Spinal cord (tissue), 10 donors: ENCODE measurements at places on chromosomes 5 and 9. TPM values are rescaled to one million over a fixed set of nuclear protein-coding genes. Genes with fewer than 3 reads are reported as not detected.
A peak's percentile ranks its signal among the peaks of the same experiment; 100 is the strongest.

DNA sequence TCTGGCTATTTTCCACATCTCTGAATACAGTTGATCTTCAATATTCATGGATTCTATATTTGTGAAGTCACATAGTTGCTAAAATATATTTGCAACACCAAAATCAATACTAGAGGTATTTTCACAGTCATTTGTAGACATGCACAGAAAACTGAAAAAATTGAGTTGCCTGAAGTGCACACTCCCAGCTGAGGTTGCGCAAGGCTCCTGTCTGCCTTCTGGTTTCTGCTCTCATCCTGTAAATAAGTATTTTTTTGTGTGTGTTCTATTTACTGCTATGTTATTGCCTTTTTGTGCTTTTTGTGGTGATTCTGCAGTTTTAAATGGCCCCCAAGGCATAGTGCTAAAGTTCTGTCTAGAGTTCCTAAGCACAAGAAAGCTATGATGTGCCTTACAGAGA is 371.1 kb upstream of the GRAMD2B start:
- no peak for DNase-seq

The CYLC2 gene
- total RNA-seq: not detected

The PFN3 gene
- total RNA-seq: not detected

DNA sequence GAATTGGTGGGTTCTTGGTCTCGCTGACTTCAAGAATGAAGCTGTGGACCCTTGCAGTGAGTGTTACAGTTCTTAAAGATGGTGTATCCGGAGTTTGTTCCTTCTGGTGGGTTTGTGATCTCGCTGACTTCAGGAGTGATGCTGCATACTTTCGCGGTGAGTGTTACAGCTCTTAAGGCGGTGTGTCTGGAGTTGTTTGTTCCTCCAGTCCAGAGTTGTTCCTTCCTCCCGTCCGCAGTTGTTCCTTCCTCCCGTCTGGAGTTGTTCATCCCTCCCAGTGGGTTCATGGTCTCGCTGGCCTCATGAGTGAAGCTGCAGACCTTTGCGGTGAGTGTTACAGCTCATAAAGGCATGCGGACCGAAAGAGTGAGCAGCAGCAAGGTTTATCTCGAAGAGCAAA is 159.6 kb upstream of the ADAMTSL1 start:
- DNase-seq: no peak

The RASEF gene
- total RNA-seq: 3.3 TPM

GRCh38 chr9:104841601-104842141 is 77.7 kb downstream of the NIPSNAP3B start:
- DNase-seq: no peak

- peak; percentile 65 for DNase-seq
Measured at GRCh38 chr5:143402553-143403333, 743 bp downstream of the NR3C1 start.

DNA sequence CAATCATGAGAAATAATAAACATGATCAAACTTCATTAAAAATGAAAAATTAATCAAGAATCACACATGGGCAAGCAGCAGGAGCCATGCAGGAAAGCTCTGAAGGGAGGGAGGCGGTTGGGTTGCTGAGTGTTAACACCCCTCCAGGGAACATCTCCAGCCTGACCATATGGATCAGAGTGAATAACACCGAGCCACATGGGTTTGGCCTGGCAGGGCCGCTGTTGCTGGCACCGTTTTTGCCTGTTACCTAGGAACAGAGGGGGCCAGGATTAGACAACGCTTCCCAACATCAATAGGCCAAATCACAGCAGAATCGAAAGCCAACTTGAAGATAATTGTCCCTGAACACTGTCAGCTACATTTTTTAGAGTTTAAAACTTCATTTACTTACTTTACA is 160.2 kb downstream of the DENND1A start:
- DNase-seq: peak; percentile 51

DNA sequence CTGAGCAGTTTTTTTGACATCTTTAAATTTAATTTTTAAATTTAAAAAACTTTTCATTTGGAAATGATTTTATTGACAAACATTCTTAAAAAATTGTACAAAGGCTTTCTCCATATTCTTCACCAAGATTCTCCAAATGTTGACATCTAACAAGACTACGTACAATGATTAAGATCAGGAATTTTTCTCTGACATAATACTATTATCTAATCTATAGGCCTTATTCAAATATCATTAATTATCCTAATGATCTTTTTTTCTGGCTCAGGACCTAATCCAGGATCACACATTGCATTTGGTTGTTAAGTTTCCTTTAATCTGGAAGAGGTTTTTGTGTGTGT is 106.1 kb upstream of the OSMR start:
- no peak for DNase-seq

GRCh38 chr9:135120249-135120648 is 32.8 kb downstream of the OLFM1 start:
- no peak for DNase-seq

DNA sequence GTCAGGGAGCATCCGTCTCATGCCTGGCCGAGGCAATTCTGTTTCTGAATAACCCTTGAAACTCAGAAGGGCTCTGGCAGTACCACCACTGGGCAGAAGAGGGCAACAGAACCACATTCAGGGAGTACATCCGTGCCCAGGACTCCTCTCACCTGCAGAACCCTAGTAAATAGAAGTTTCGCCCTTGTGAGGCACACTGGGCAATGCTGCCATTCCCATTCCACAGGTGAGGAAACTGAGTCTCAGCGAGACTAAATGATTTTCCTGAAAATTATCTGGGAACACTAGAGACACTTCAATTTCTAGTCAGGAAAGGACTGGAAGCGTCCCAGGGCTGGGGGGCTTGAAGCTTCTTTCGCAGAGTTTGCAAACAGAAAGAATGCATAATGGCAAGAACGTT is 74.7 kb downstream of the FGF1 start:
- peak; percentile 82 for DNase-seq

- no peak for DNase-seq
Measured at GRCh38 chr5:137016783-137017324, 482.3 kb downstream of the SPOCK1 start.

DNA sequence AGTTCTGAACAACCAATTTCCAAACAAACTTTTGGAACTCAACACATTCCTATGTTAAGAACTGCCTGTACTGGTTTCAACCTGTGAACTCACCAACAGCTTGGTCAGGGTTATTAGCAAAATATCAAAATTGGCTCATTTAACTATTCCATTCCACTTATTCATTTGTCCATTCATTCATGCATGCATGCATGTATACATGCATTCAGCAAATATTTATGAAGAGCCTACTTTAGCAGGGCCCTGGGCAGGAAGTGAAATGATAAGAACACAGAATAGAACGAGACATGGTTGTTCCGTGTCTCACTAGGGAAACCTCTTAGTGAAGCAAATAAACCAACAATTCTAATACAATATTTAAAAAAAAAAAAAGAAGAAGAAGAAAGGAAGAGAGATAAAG is 107.4 kb downstream of the GLIS3 start:
- DNase-seq: no peak

DNA sequence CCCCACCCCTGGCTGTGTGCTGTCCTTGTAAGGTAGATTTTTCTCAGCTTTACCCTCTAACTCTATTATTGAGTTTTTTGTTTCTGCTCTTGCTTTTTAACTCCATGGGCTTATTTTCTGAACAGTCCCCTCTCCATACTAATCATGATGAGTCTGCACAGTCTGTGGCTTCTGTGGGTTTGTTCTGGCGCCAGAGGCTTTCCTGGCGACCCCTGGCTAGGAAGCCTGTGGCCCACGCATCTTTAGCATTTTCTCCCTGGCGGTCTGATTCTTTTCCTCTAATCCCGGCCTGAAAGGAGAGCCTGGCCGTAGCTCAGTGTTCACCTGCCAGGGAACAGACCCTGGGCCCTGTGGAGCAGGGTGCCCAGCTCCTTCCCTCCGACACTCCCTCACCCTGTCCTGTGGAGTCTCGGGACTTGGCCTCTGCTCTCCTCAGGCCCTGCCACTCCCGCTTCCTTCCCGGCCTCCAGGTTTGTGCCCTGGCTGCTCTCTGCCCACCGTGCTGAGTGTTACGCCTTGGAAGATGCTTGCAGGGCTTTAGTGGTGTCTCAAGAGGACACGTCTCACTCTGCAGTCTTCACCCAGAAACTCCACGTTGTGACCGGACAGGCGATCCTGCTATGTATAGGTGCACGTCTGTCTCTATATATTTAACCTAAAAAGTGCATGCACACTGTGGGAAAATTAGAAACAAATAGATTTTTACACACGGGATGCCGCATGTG is 31.7 kb upstream of the LRRC14B start:
- no peak for DNase-seq

DNA sequence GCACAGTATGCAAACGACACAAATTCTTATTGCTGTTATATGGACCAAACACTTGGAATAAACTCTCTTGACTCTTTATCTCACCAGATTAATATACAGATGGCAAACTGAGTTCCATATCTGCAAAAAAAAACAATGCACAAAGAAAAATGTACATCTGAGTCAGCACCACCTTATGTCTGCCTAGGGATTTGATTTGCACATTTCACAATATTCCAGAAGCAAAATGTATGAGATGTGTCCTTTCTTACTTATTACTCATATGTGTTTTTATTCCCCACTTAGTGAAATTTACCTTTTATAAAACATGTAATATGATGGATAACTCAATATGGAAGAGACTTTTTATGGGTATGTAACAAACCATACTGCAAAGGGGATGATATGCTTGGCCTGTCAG is 236.9 kb downstream of the GLIS3 start:
- DNase-seq: no peak

The RFX3 gene
- 44.0 TPM for total RNA-seq

- DNase-seq: no peak
Measured at GRCh38 chr5:558326-558725, 34.1 kb upstream of the SLC9A3 start.

The PSAT1 gene
- 86.7 TPM for total RNA-seq

GRCh38 chr5:170971-171800 is 20.1 kb upstream of the LRRC14B start:
- DNase-seq: peak; percentile 50

The CEL gene
- 1.2 TPM for total RNA-seq

DNA sequence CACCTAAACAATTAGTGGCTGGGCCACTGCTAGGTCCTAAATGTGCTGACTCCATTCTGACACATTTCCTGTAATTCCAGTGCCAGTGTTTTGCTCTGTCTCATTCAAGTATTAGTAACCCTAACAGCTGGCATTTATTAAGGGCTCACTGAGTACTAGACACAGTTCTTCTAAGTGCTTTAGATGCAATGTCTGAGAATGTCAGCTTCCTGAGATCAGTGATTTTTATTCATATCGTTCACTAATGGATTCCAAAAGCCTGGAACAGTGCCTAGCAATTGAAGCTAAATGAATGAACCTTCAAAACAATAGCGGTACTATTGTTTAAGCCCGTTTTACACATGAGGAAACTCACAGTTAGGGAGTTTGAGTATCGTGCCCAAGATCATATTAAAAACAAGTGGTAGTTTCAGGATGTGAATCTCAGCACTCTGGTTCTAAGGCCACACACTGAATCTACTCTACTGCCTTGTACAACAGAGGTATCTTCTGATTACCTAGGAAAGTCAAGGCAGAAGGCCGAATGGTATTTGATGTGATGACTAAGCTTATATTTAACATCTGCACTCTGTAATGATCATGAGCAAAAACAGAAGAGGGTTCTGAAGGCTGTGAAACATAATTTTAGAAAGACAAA is 304.0 kb downstream of the PJA2 start:
- DNase-seq: peak; percentile 7

DNA sequence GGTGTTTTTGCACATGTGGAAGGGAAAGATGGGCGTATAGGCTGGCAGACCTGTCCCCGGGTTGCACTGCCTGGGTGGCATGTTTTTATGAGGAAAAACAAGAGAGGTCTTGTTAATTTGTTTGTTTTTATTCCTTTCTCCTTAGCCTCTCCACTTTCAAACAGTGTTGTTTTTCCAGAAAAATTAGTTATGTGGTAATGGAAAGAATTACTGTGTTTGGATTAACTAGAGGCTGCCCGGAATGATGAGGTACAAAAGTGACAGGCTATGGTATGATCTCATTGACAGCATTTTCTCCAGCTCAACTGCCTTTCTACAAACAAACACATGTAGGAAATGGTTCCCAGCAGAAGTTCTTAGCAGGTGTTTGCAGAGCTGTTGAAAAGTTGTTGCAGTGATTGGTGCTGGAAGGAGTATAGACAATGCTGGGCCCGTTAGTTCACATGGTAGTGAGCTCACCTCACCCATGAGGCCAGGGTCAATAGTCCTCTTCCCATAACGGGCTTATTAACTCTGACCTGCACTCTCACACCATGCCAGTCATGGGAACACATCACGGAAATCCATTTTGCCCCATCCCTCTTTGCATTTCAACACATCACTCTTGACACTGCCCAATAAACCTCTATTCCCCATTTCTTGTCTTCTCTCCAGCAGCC is 111.3 kb upstream of the SAP30L start:
- no peak for DNase-seq

DNA sequence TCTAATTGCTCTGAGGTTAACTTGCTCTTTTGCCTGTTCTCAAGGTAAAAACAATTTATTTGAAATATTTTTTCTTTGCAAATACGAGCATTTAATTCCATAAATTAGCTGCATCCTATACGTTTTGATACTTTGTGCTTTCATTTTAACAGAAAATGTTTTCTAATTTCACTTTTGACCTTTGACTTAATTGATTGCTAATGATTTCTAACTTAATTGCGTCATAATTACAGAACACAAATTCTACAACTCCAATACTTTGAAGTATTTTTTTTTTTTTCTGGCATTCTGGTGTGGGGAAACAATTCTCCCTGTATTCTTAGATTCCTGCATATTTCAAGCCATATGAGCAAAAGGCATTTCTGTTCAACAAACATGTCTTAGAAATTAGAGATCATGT is 134.0 kb downstream of the ISOC1 start:
- no peak for DNase-seq

GRCh38 chr5:139904816-139905661 is 109.4 kb downstream of the PSD2 start:
- no peak for DNase-seq

DNA sequence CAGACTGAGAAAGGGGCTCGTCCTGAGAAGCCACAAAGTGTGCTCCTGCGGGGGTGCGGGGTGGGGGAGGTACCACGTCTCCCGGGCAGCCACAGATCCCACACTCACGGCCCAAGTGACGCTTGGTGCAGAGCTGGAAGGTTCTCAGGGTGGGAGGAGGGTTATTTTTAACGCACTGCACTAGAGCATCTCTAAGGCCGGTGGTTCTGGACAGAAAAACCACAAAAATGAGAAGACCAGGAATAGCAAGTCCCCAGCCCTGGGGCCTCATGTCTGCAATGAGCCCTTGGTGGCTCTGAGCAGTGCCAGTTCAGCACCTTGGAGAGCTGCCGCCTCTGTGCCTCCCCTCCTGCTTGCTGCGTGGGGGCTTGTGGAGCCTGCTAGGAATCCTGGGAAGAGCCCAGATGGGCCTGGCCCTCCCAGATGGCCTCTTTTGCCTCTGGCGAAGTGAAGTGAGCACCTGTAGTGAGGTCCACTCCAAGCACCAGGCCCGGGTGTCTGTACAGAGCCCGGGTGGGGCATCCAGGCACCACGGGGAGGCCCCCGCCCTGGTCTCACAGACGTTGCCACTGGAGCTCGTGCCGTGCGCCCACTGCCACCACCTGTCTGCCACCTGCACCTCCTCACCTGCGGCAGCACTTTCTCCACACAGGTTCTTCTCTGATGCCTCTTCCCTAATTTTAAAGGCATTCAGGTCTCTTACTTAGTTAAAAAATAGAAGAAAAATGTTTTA is 48.9 kb upstream of the CACNA1B start:
- DNase-seq: no peak

GRCh38 chr5:8864053-8864452 is 681.8 kb downstream of the SEMA5A start:
- no peak for DNase-seq

- DNase-seq: no peak
Measured at GRCh38 chr9:87793292-87793691, 67.4 kb downstream of the CTSL start.

The C1QTNF3 gene
- 49.8 TPM for total RNA-seq

The LCN15 gene
- not detected for total RNA-seq

The GPSM1 gene
- 71.5 TPM for total RNA-seq

GRCh38 chr9:128702445-128702948 is at the start of gene PKN3:
PKN3 (plus strand) TSS chr9:128702503; CDS start chr9:128702916, 413 bp downstream.
- DNase-seq: peak; percentile 64

The IL13 gene
- total RNA-seq: not detected
